ENCODE measurements at places on chromosomes 7 and 10.
A peak's percentile ranks its signal among the peaks of the same experiment; 100 is the strongest.

DNA sequence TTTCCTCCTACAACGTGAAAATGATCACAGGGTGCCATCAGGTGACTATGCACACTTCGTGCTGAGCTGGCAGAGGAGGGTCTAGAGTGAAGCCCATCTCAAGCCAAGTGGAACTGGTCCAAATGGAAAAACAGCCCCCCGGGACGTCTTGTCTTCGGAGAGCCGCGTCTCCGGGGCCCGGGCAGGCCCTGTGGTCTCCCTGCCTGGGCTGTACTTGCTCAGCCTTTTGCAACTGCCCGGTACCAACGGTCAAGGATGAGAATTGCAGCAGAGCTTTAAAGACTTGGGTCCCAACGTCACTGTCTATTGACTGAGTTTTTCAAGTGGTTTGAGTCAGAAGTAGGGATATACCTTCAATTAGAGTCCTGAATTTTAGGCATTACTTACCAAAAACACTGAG lies 315.5 kb downstream of the PTPRN2 start:
- DNase-seq: no peak

GRCh38 chr7:44138698-44139097 lies 2.4 kb downstream of the MYL7 start:
- no peak for DNase-seq

GRCh38 chr7:31079824-31080511 lies 27.9 kb downstream of the ADCYAP1R1 start:
- no peak for DNase-seq

- DNase-seq: peak; percentile 35
Measured at GRCh38 chr7:116445447-116446211, 53.9 kb upstream of the CAV2 start.

DNA sequence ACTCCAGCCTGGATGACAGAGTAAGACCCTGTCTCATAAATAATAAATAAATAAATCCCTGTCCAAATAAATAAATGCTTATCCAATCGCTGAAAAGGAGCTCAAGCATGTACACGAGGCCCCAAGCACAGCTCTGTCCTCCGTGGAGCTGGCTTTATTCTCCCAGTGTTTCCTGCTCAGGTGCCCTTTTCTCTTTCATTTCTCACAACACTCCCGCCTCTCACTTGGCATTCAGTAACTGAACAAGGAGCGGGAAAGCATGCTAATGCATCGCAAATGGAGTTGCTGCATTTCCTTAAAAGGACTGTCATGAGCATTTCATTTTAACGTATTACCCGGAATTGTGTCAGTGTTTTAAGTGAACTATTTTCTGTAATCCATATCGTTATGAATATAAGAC lies 210.9 kb upstream of the C7orf33 start:
- DNase-seq: no peak

- DNase-seq: peak; percentile 9
Measured at GRCh38 chr7:73770002-73770859, at the start of gene CLDN3. TSS of gene CLDN3 (minus strand) at chr7:73770270. CDS start at chr7:73770049, 221 bp downstream.

- DNase-seq: no peak
Measured at GRCh38 chr7:42926204-42926603, 5.8 kb downstream of the PSMA2 start.

DNA sequence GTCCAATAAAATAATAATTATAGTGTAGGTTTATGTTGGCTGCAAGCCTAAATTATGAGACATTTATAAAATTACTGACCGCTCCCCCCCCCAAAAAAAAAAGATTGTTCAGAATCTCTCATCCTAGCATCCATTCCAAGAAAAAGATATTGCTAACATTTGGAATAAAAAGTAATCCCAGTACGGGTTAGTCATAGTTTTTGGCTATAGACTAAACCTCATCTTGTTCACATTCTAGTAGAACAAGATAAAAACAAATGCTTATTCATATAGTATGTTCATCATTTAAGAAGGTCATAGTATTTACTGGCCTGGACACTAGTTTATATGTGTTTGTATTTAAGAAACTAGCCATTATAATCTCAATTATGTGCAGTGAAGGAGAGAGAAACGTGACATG lies 44.0 kb downstream of the ADK start:
- peak; percentile 24 for DNase-seq

GRCh38 chr10:25125201-25125611 lies 49.6 kb upstream of the GPR158 start:
- DNase-seq: no peak

DNA sequence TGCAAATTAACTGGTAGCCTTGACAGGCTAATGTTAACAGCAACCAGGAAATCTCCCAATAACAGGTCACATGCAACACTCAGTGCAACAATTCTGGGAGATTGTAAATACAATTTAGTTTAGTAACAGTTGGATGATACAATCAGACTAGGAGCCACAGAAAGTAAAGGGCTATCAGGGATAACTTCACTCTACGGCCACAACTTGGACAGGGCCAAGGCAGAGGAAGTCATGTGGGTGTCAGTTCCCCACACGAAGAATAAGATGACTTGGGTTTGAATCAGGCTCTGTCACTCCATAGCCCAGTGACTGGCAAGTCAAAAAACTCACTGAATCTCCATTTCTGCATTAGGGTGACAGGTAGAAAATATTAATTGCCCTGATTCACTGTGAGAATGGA lies 217.3 kb upstream of the CCDC6 start:
- peak; percentile 35 for DNase-seq

DNA sequence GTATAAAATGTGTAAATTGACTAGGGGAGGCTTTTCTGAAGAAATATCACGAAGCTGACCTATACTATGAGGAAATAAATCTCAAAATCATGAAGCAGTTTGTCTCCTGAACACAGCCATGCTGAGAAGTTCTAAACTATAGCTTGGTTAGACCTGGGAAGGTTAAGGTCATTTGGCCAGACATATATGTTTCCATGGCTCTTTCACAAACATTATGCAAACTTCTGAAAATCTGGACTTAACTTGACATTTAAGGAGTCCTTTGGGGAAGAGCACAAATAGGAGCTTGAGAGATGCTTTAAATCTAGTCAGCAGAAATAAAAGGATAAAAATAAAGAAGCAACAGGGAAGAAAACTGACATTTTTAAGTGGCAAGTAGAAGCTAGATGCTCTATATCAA lies 115.9 kb upstream of the MEOX2 start:
- DNase-seq: no peak

DNA sequence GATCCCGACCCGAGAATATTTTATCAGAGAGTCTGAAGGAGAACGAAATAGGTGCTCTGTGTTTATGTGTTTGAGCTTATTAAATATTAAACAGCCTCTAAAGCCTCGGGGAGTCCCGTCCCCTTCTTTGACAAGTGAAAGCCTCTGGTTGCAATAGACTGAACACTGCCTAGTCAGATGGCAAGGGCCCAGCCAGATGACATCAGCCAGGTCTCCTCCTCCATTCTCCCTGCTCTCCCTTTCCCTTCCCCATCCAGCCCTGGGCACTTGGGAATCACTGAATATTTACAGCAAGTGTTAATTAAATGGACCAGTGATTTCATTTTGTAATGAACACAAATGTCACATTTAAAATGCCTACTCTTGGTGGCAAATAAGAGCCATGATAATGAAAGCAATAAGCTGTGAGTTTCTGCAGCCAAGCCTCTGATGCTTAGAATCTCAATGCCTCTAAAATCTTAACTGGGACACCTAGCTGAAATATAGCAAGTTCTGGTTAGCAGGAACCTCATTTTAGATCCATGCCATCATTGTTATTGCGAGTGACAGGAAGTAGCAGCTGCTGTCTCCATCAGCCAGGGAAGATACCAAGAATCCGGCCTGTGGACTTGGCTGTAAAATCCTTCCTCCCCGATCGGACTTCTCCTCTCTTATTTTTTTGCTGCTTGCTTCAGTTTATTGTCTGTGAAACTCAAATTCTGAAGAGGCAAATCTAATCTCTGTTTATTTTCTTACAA lies 202.1 kb downstream of the PRPF18 start:
- peak; percentile 72 for DNase-seq

- no peak for DNase-seq
Measured at GRCh38 chr10:116171505-116171904, 101.5 kb downstream of the GFRA1 start.

GRCh38 chr7:159048656-159049055 lies 96.0 kb downstream of the VIPR2 start:
- DNase-seq: no peak

DNA sequence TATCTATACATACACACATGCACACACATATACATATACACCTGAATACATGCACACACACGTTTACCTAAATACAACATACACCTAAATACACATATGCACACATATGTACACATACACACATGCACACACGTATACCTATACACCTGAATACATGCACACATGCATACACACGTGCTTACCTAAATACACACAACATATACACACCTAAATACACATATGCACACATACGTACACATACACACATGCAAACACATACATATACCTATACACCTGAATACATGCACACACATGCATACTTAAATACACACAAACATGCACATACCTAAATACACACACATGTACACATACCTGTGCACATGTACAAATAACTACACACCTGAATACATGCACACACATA lies 433.8 kb upstream of the FOXK1 start:
- DNase-seq: no peak

- DNase-seq: no peak
Measured at GRCh38 chr7:25384788-25385505, 156.7 kb upstream of the NPVF start.

DNA sequence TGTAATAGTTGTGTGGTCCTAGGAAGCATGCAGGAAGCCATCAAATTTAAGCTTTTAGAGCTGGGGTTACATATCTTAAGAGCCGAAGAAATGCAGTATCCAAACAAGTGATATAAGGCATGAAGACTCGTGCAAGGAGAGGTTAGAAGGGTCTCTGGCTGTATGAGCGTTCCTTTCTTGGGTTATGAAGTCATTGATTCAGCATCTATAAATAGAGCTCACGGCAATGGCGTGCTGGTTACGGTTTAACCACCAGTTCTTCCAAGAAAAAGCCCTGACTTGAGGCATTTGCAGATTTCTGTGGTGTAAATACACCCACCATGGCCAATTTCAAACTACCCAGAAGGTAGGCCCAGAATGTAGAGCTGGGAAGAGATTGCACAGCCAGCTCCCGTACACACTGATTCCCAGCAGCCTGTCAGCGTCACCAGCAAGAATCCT lies 72.0 kb upstream of the KAT6B start:
- peak; percentile 63 for DNase-seq

GRCh38 chr7:105521027-105521716 lies 899 bp downstream of the PUS7 start:
- peak; percentile 75 for DNase-seq

GRCh38 chr10:30990971-30991646 lies 40.6 kb downstream of the ZNF438 start:
- no peak for DNase-seq

GRCh38 chr10:112278871-112279270 lies 4.3 kb upstream of the TECTB start:
- DNase-seq: no peak

- DNase-seq: peak; percentile 93
Measured at GRCh38 chr7:33854801-33855350, 50.5 kb upstream of the BMPER start.

DNA sequence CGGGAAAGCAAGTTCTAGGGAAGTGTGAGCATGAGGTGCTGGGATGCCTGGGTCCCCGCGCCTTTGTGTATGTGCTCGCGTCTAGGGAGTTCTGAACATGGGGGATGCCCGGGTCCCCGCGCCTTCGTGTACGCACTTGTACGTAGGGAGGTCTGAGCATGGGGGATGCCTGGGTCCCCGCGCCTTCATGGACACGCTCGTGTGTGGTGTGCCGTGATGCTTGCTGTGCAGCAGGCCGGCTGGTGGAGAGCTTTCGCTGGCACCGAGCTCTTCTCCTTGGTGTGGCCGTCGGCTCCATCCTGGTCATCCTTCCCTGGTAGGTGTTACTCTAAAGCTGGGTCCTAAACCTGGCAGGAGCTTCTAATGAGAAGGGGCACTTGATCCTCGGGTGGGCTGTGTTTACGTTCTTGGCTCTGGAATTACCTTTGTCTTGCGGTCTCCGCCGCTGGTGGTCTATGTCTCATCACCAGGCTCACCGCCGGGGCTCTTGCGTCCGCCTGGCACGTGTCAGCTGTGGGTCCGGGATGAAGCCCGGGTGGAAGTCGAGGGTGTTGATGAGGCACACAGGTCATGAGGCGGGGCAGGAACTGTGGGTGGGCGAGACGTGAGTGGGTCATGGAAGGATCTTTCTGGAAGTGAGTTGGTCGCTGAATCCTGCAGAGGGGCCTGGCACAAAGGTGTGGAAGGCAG lies 63.5 kb downstream of the DNAJB6 start:
- no peak for DNase-seq

DNA sequence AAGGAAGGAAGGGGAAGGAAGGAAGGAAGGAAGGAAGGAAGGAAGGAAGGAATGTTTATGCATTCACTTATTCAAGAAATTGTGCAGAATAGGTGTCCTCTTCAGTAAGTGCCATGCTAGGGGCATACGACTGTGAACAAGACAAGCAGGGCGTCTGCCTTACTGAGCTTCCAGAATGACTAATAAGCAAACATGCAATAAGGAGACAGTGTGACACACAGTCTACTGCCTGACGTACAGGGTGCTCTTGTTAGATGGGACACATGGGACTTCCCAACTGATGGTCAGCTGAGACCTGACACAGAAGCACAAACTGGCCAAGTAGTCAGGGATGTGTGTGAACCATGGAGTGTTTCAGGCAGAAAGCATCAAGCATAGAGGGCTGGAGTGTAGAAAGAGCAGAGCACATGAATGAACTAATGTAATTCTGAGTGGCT lies 18.2 kb downstream of the DNAJC12 start:
- DNase-seq: peak; percentile 26

GRCh38 chr7:82810558-82811259 lies 352.0 kb downstream of the PCLO start:
- DNase-seq: peak; percentile 88

- no peak for DNase-seq
Measured at GRCh38 chr10:104197364-104197763, 34.8 kb downstream of the CFAP43 start.

DNA sequence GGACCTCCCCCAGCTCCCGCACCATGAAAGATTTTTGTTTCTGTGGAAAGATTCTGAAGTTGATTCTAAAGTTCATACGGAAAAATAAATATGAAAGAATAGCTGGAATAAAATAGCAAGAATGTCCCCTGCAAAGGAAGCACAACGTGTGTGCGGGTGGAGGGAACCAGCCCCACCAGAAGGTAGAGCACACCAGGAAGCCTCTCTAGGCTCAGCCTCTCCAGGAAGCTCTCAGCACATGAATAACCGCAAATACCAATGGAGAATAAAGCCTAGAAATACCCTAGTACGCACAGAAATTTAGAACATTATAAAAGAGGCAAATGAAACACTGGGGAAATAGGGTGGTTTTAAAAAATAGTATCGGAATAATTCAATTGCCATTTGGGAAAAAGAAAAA lies 24.6 kb upstream of the FAM170B start:
- no peak for DNase-seq

GRCh38 chr7:139797607-139798006 lies 19.8 kb upstream of the HIPK2 start:
- DNase-seq: peak; percentile 42

DNA sequence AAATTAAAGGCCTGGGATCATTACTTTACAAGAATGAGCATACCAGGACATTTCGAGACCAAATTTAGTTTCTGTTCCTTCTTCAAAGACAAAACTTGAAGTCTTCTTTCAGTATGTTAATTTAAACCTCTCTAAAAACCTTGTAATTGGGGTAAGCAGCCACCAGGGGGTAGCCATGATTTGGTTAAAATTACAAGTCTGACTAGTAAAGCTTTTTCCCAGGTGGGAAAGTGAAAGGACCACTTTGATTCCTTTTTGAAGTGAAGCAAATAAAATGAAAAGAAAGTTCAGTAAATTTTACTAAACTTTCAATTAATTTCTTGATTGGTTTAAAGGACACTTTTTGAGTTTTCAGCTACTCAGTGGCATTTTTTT lies 294.3 kb downstream of the BBS9 start:
- DNase-seq: no peak
